ENCODE measurements at places on chromosomes 2 and 18.
A peak's percentile ranks its signal among the peaks of the same experiment; 100 is the strongest.

- DNase-seq: no peak
Observed at GRCh38 chr2:24353973-24354372, 6.4 kb downstream of the ITSN2 start.

DNA sequence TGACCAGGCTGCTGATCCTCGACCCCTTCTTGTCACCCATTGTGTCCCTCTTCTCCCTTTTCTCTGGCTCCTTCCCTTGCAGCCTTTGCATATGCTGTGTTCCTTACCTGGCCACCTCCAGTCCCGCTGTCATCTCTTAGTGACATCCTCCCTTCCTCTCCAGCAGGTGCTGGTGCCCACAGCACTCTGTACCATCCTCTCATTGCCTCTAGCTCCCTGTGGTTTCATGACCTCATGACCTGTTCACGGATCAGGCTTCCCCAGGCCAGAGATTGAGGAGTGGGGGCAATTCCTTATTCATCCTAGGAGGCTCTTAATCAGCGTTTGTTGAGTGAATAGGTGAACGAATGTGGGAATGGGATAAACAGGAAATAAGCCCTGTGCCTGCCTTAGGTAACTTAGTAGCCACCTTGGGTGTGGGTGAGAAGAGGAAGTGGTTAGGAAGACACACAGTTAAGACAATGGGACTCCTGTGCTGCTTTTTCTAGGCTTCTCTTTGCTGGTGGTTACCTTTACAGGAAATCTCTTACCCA, 35.5 kb downstream of the ITGA6 start:
- peak; percentile 84 for DNase-seq

DNA sequence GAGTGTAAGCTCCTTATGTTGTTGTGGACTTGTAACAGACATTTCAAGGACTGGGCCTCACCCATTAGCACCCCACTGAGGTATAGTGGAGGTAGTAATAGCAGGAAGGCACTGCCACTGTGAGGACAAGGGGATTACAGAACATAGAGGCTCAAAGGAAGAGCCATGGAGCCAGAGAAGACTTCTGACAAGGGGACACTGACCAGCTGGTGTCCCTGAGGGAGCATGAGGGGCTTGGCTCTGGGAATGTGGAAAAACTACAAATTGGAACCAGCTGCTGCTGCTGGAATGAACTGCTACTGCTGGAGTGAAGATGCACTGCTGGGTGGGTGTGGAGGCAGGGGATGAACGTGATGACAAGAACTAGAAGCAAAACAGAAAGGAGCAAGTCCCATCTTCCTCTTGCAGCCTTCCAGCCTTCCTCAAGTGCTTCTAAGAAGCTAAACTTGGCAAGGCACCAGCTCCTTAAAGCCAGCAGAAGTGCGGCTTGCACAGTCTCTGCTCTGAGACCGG, 167.3 kb upstream of the NOSTRIN start:
- DNase-seq: no peak

DNA sequence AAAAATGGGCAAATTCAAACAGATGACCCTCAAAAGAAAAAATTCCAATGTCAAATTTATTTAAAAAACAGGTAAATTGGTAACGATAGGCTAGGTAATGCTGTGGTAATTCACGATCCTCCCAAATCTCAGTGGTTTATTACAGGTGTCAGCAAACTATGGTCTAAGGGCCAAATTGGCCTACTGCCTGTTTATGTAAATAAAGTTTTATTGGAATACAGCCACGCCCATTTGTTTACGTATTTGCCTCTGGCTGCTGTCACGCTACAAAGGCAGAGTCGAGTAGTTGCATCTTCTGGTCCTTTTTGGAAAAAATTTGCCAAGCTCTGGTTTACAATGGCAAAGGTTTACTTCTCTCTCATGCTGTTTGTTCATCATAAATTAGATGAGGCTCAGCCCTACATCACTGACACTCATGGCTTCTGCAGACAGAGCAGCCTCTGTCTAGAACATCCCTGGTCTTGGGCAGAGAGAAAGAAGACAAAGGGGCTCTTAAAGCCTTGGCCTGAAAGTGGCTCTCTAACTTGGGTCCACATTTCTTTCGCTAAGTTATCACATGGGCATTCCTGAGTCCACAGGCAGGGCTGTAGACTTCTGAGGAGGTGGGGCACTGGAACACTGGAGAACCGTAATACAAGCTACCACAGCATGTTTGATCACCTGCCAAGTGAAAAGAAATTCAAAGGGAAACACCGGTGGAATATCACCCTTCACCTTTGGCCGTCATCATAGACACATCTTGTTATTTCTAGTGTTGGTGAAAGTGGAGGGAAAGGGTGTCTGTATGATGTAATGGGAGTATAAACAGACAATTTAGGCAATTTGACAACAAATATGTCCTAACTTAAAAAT, 34.8 kb downstream of the SP110 start:
- DNase-seq: no peak

DNA sequence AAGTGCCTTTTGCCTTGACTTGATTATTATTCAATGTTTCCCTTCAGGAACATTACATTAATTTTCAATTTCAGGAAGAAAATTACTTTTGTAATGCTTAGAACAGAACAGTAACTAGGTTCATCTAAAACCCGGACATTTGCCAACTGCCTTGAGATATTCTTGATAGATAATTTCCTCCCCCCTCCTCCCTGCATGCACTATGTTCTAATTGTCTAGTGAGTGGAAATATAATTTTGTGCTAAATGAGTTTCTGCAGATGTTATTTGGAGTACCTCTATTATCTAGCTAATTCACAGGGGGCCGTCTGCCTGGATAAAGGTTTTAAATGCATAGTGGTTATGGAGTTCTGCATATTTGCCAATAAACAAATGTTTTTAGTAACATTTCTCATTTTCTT, 200.3 kb upstream of the SLC39A10 start:
- DNase-seq: no peak

DNA sequence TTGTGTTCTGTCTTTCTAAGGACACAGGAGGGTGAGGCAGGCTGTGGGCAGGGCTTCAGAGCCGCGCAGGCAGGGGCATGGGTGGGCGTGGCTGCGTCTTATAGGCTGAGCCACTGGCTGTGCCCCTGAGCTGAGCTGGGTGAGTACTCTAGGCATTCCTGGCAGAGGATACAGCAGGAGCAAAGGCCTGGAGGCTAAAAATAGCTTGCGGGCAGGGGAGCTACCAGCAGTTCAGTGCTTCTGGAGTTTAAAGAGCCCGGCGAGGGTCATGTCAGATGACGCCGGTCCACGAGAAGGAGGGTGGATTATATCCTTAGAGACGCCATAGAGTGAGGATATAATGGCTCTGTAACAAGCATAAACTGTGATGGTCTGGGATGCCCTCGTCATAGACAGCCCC, 31.5 kb upstream of the PDIA6 start:
- no peak for DNase-seq

DNA sequence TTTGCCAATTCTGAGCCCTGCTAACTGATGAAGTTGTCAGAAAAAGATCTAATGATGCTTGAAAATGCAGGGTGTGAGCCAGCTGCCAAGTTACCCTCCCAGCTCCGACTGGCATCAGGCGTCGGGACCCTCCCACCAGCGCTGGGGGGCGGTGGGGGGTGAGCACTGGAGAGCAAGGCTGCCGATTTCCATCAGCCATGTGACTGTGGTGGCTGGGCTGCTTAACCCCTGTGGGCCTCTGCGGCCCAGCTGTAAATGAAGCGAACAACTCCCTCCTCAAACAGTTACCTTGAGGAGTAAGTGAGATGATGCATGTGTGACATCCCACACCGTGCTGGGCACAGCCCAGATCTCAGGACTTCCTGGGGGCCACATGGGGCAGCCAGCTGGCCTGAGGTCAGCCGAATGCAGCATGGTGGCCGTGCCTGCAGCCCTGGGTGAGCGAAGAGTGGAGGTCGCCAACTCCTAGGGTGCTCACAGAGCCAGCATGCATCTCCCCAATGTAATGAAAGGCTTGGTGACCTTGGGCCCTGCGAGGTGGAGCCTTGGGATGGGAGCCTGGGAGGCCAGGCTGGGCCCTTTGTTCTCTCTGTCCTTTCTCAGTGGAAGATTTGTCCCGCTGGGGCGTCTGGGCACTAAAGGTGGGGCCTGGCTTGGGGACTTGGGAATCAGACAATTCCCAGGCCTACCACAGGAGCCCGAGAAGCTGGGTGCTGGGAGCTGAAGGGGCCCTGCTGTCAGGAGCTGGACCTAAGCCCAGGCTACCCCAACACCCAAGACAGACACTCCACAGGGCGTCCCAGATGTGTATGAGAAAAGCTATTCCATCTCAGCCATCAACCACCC, 25.1 kb downstream of the CIB4 start:
- no peak for DNase-seq
